A673 (cell line): ENCODE measurements at places on chromosomes 7 and 10. TPM values are rescaled to one million over a fixed set of nuclear protein-coding genes. Genes with fewer than 3 reads are reported as not detected.

DNA sequence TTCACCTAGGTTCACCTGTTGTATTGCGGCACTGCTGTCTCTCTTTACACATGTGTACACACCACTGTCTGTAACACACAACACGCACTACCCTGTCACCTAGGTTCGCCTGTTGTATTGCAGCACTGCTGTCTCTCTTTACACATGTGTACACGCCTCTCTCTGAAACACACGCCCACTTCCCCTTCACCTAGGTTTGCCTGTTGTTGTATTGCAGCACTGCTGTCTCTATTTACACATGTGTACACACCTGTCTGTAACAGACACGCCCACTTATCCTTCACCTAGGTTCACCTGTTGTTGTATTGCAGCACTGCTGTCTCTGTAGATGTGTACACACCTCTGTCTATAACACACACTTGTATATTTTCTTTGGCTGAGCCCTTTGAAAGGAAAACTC is 51.5 kb downstream of the WDR37 start:
- H3K27ac ChIP-seq: no peak overlapping the region
- H3K4me1 ChIP-seq: peaks cover 9% of the 10 kb centered on the region
- H3K27me3 ChIP-seq: no peaks in the 10 kb centered on the region
- no peak for DNase-seq

DNA sequence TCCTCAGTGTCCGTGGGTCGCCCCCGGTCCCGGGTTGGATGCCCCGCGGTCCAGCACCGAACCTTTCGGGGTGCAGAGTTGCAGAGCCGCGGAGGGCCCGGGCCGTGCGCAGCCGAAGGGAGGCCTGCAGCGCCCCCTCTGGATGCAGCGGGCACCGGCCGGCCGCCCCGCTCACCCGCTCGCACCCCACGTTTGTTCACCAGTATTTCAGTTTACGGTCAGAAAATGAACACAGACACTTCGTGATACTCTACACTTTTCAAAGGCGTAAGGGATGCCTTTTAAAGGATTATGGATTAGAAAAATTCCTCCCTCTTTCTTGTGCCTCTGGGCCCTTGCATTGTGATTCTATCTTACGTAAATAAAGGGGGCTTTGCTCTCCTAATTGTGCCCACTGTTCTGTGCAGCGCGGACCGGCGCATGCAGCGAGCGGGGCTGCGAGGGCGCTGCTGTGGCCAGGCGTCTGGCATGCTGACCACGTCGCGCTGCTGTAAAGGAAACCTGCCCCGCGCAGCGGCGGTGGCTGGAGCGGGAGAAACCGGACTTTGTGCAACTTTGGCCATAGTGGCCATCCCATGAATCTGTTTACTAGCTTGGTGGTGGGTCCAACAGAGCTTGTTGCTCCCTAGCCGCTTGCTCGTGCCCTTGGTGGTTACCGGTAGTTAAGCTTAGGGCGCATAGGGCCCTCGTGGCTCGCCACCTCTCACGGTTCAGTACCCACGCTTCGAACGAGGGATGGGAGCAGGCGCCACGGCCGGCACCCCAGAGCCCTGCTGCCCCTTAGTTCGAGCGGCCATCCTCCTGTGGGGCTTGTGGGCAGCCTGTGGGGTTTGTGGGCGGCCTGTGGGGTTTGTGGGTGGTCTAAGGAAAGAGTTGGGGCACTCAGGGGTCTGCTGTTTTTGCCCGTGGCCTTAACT is 739 bp upstream of the MEST start:
- H3K27me3 ChIP-seq: no peaks in the 10 kb centered on the region
- no peak for DNase-seq
- H3K36me3 ChIP-seq: no peaks in the 10 kb centered on the region
- H3K4me3 ChIP-seq: peak overlapping the region; percentile 56
- no peak overlapping the region for H3K27ac ChIP-seq

DNA sequence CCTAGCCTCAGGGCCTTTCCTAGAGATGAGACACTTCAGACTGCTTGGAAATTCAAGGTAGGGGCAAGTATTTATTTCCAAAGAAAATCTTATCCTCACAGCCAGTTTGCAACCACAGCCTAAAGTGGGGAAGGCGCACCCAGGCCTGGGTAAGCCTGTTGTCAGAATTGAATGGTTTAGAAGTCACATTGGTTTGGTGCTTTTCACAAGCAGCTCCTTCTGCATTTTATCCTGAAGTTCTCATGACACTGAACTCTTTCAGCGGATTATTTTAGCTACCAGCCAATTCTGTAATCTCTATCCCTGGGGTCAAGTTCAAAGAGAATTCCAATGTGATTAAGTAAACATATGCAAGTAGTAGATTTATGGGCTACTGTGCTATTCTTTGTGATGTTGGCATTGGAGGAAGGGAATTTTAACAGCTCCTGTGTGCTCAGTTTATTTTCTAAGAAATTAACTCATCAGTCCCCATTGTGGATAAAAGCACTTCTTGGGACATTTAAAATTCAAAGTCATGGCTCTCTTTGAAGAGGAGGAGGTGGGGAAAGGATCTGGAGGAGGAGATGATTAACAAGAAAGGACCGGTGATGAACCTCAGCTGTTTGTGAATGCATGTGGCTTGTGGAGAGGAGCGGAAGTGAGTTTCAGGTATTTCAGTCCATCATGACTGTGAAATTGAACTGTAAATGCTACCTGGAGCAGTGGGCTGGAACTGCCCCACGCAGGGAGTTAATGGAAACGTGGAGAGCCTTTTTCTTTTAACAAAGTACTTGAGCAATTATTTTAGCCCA is 90.2 kb upstream of the CACUL1 start:
- H3K27ac ChIP-seq: no peak overlapping the region
- H3K27me3 ChIP-seq: peaks cover 6% of the 10 kb centered on the region
- no peaks in the 10 kb centered on the region for H3K4me1 ChIP-seq

DNA sequence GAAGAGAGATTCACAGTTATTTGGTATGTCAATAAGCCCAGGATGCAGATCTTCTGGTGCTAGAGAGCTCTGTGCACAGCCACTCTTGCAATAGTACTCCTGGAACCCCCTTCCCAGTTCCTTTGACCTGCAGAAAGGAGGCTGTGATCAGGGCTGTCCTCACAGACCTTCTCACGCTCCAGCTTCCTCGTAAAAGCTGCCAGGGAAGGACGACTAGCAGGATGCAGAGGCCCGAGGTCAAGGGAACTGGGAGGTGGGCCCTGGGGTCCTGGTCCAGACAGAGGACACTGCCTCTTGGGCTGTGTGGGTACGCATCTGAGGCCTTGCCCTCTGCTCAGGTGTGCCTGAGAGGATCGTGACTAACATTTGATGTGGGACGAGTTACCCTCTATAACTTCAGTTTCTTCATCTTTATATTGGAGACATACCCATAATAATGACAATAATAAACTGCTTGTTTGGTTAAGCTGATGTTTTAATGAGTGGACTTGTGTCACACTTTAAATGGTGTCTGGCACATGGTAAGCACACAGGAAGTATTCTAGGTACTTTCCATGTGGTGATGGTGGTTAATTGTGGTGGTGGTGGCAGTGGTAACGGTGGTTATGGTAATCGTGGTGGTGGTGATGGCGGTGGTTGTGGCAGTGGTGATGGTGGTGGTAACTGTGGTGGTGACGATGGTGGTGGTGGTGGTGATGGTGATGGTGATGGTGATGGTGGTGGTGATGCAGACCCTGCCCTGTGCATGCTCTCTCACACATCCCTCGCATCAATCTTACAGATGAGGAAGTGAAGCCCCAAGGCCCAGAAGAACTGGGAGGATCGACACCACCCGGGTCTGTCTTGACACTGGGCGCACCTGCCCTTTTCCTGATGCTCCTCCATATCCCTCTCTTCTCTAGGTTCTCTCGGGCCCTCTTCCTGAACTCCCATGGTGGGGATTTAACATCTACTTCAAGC is 235.2 kb upstream of the GRB10 start:
- no peaks in the 10 kb centered on the region for H3K27me3 ChIP-seq
- no peak overlapping the region for H3K4me3 ChIP-seq
- H3K4me1 ChIP-seq: no peaks in the 10 kb centered on the region
- H3K27ac ChIP-seq: no peak overlapping the region
- DNase-seq: no peak
- no peaks in the 10 kb centered on the region for H3K36me3 ChIP-seq

GRCh38 chr10:82811621-82812020 is 936.6 kb downstream of the NRG3 start:
- DNase-seq: peak; percentile 12
- no peaks in the 10 kb centered on the region for H3K36me3 ChIP-seq
- H3K4me1 ChIP-seq: no peaks in the 10 kb centered on the region
- H3K27ac ChIP-seq: no peak overlapping the region

The OR9A2 gene
- not detected in 2 replicates for total RNA-seq

The PDIA4 gene
- total RNA-seq: 235 and 254 TPM in 2 replicates

DNA sequence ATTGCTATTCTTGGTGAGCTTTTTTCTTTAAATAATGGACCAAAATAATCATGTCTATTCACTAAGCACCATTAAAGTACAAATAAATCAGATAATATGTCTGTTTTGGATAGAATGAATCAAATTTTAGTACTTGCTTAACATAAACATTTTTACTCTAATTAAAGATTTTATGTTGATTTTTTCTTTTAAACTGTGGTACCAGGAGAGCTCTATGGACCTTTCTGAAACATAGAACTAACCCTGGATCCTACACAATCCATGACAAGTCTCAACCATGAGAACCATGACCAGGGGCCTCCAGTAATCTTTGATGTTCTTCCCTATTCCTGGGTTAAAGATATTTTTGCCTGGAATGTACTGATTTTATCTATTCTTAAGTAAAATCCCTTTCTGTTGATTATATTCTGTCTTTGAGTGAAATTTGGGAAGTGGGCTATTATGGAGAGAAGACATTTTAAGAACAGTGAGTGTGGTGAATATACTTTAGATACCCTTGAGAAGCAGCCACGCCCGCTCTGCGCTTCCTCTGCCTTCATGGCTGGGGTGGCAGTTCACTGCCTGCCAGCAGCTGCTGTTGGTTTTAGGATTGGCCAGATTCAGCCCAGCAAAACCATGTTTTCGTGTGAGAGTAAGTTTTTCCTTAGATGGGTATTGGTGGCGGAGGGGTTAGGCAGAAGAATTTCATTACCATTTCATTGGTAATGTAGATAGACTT is 42.2 kb upstream of the BHLHA15 start:
- no peaks in the 10 kb centered on the region for H3K36me3 ChIP-seq
- no peaks in the 10 kb centered on the region for H3K27me3 ChIP-seq
- no peaks in the 10 kb centered on the region for H3K4me1 ChIP-seq
- no peak overlapping the region for H3K27ac ChIP-seq
- no peak overlapping the region for H3K4me3 ChIP-seq
- DNase-seq: no peak

GRCh38 chr10:126646110-126646509 is 24.4 kb downstream of the C10orf90 start:
- H3K27ac ChIP-seq: no peak overlapping the region
- no peak overlapping the region for H3K4me3 ChIP-seq
- peak; percentile 27 for DNase-seq
- no peaks in the 10 kb centered on the region for H3K4me1 ChIP-seq

DNA sequence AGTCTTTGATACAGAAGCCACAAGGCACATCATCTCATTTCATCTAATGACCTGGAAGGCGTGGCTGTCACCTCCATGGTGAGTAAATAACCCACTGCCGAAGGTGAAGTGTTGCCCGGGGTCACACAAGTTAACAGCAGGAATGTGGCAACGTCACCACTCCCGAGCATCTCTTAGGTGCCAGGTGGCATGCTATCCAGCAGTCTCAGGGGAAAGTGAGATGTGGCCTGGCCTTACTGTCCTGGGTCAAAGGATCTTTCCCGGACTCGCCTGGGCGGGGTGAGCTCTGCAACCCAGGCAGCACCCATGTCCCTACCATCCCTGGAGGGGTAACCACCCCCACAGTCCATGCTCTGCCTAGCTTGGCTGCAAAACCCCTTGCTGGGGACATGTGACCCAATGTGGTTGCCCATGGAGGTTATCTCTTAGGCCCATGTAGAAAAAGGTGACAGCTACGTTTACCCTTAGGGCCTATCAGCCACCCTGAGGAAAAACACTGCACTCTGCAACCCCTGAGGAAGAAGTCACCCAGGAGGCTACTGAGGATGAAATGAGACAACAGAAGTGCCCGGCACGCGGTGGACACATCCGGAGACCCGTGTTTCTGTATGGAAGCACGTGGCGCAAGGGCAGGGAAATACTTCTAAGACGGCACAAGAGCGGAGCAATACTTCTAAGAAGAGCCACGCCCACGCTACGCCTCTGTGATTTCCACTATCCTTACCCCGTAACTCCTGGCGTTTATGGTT is 52.0 kb downstream of the BAIAP2L1 start:
- no peak for DNase-seq
- no peaks in the 10 kb centered on the region for H3K36me3 ChIP-seq
- H3K27ac ChIP-seq: no peak overlapping the region
- no peak overlapping the region for H3K4me3 ChIP-seq

The ADIRF gene
- not detected in 2 replicates for total RNA-seq

DNA sequence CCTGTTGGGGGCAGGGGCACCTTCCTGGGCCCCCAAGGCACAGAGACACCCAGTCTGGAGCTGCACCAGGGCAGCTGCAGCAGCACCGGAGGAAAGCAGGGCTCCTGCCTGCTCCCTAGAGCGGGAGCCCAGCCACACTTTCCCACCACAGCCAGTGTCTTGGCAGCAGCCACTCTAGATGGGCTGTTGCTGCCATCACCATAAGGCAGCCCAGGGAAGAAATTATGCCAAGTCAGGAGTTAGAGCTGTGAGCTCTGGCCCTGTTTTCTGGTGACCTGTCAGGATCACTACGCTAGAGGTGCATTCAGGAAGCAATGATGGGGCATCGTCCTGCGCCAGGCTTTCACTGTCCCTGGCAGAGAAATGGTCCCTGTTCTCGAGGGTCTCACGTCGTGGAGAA is 38.0 kb upstream of the ZNRF2 start:
- H3K4me1 ChIP-seq: peaks cover 5% of the 10 kb centered on the region
- DNase-seq: no peak
- H3K27me3 ChIP-seq: no peaks in the 10 kb centered on the region
